ENCODE measurements at places on chromosomes 1 and 21. TPM values are rescaled to one million over a fixed set of nuclear protein-coding genes. Genes with fewer than 3 reads are reported as not detected.

The PGLYRP4 gene
- not detected for total RNA-seq

The SLC30A10 gene
- not detected for total RNA-seq

- DNase-seq, result no peak
Observed at GRCh38 chr1:187691439-187691838, 862.7 kb downstream of the PLA2G4A start.

DNA sequence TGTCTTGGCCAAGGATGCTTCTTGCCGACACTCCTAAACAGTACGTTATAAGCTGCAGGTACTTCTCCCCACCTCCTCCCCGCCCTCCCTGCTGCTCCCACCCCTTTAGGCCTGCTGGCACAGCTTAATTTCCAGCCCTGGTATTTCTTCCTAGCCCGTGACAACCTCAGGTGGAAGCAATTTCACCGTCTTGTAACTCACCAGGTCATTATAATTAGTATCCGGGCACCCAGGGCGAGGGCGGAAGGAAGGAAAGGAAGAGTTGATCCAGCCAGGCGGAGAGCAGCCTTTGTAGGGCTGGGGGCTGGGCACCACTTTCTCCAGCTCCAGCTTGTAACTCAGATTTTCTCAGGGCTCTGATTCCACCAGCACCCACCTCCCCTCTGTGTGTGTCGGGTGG is 153.5 kb upstream of the CSF3R start:
- no peak for DNase-seq

- DNase-seq, result peak; percentile 88
Observed at GRCh38 chr21:45128613-45129188, 54.3 kb downstream of the ADARB1 start.
